Osteocyte (in vitro differentiated cells): ENCODE measurements at places on chromosomes 2 and 18.

- DNase-seq, result no peak
Measured at GRCh38 chr2:6999211-6999877, 82.1 kb downstream of the RNF144A start.

DNA sequence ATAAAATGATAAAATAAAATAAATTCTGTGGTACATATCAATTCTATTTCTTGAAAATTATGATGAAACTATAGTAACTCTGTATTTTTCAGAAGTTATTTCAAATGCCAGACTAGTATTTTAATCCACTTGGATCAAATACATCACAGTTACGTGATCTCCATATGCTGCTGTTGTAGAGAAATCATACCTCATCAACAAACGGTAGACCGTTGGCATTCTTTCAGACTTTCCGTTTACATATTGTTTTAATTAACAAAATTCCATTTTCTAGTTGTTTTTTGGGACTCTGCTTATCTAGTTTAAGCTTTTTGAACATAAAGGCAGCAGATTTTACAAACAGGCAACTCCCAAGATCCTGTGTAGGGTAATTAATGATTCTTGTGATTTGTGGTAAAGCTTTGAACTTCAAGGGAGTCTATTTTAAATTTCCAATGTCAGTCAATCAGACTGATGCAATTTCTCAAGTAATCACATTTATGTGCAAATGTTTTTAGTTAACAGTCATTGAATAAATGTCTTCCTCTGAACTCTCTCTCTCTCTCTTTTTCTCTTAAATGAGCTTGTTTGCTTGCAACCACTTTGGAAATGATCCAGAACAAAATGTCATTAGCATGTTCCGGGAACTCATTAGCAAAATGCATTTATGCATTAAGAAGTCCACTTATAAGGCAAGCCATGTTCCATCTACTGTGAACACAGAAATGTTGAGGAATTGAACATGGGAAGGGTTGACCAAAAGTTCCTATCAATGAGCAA lies 31.8 kb downstream of the NYAP2 start:
- DNase-seq, result no peak

- no peak for DNase-seq
Measured at GRCh38 chr2:197209742-197210408, 100.7 kb downstream of the ANKRD44 start.

GRCh38 chr2:105070010-105070865 lies 32.4 kb downstream of the MRPS9 start:
- DNase-seq, result no peak

- DNase-seq, result no peak
Measured at GRCh38 chr18:32553640-32554365, 83.1 kb upstream of the GAREM1 start.

- DNase-seq, result no peak
Measured at GRCh38 chr2:160096409-160096808, 34.0 kb upstream of the PLA2R1 start.

DNA sequence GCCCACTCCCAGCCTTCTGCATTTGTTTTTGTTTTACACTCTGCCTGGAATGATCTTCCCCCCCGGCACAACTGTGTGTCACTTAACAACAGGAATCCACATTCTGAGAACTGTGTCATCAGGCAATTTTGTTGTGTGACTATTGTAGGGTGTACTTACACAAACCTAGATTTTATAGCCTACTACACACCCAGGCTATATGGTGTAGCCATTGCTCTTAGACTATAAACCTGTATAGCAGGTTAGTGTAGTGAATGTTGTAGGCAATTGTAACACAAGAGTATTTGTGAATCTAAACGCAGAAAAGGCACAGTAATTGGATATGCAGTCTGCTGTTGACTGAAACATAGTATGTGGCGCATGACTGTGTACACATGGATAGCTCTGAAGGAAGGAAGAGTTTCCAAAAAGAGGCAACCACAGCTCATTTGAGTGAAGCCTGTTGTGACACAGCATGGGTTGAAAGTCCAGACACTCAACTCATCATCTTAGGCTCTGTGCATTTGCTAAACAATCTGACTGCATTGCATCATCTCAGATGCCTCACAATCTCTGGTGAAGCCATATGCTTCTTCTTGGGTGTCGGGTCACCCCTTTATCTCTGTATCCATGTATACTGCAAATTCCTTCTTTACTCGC lies 506.6 kb upstream of the SPHKAP start:
- DNase-seq, result no peak

GRCh38 chr2:152445791-152446201 lies 110.8 kb downstream of the FMNL2 start:
- DNase-seq, result no peak

- DNase-seq, result no peak
Measured at GRCh38 chr2:167534443-167534842, 646.2 kb downstream of the XIRP2 start.

DNA sequence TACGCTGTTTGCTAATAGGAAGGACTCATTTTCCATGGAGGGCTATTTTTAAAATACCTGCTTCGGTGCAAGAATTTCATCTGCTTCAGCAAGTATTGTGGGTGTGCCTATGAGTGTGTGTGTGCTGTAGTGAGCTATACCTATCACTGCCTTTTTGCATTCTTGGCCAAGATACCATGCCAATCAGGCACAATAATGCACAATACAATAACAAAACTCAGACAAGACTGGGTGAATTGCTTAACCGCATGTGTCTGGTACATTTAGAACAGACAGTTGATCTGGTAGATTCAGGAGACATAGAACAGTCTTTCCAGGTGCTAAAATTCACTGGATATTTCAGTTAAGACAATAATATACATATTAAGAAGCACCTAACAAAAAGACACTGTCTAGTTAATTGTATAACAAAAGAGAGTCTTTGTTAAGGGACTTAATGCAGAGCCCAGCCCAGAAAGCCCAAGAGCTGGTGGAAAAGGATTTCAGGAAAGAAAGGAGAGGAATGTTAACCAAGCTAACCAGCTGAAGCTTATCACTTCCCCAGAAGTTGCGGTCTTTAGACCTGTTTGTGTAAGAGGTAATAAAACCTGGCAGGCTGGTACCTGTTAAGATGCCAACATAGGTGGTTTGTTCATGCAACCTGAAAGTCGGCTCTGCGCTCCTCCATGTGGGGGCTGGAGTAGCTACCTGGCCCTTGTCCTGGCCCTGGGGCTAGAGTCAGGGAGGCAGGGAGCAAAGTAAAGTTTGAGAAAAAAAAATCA lies 153.3 kb upstream of the RBMS1 start:
- no peak for DNase-seq

GRCh38 chr2:44836174-44836573 lies 105.3 kb upstream of the SIX3 start:
- no peak for DNase-seq

DNA sequence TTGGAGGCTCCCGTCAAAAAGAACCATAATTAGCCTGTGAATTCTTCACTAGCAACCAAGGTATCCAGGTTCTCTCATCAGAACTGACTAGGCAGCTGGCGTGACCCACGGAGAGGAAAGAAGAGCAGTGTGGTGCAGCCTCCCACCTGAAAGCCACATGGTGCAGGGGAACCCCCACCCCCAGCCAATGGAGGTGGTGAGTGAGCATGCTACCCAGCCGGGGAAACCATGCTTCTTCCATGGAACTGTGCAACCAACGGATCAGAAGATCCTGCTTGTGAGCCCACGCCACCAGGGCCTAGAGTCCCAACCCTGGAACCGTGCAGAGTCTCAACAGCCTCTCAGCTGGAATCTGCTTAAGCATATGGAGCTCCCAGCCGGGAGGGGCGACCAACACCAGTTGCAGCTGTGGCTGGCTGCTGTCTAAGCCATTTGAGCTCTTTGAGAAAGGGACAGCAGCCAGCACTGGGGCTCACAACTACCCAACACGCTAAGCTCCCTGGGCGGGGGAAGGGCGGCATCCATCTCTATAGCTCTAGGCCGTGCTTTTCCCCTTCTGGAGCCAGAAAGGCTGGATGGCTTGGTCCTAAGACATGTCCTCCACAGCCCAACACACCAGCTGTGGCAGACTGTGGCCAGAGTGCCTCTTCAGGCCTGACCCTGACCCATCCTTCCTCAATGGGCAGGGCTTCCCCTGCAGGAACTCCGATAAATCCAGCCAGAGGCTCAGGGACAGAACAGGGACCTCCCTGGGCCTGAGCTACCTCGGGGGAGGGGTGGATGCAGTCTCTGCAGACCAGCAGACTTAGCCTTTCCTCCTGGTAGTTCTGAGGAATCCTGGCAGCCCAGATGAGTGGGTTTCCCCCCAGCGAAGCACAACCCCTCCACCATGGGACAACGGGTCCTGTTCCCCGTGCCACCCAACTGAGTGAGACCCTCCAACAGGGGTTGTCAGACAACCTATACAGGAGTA lies 151.4 kb upstream of the NXPH2 start:
- DNase-seq, result no peak

GRCh38 chr2:104501929-104502328 lies 352.0 kb upstream of the POU3F3 start:
- DNase-seq, result no peak

DNA sequence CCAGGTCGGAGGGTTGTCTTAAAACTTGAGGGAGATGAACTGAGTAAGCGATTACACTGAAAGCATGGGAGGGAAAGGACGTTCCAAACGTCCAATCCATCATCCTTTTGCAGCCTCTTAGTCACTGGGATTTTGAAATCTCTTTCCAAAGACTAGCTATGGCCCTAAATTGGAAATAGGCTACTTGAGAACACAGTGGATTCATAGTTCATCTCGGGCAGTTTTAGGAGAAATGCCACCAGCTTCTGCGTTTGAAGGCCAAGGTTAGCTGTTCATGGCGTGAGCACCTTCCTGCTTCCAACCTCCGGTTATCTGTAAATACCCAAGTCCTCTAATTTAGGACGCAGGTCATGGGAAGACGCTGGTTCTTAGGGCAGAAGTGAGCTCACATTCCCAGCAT lies 821 bp upstream of the EML6 start:
- DNase-seq, result no peak

- DNase-seq, result no peak
Measured at GRCh38 chr2:99725820-99726219, 236.0 kb upstream of the REV1 start.

DNA sequence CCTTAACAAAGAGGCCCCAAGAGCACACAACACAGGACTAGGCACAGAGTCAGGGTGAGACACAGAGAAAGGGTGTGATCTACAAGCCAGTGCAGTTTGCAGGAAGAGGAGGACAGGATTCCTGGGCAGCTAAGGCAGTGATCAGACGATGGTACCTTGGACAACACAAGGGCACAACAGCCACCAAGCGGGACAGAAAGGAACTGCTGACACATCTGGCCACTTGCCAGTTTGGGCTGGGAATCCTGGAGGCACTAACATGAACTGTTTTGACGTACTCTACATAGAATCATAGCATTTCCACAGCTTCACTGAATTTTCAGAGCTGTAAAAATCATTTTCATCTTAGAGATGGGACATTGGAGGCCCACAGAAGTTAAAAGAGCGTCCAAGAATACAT lies 221.5 kb upstream of the SLC35G4 start:
- no peak for DNase-seq

DNA sequence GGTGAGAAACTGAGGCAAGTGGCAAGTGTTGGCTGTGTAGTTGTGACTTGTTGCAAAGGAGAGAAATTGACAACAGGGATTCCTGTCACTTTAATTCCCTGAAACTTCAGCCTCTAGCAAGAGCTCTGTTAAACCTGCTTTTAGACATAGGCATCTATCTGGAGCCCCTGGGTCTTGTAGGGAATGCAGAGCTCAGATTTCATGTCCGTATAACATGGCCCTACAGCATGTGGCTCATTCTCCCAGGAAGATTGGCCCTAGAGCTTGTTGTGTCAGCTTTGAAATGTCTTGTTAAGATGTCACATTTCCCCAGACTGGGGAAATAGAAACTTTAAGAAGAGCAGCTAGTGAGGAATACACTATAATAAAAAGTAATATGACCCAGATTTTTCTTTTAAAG lies 115.8 kb downstream of the POLE4 start:
- DNase-seq, result no peak

- no peak for DNase-seq
Measured at GRCh38 chr2:202014759-202015211, 18.9 kb upstream of the FZD7 start.

DNA sequence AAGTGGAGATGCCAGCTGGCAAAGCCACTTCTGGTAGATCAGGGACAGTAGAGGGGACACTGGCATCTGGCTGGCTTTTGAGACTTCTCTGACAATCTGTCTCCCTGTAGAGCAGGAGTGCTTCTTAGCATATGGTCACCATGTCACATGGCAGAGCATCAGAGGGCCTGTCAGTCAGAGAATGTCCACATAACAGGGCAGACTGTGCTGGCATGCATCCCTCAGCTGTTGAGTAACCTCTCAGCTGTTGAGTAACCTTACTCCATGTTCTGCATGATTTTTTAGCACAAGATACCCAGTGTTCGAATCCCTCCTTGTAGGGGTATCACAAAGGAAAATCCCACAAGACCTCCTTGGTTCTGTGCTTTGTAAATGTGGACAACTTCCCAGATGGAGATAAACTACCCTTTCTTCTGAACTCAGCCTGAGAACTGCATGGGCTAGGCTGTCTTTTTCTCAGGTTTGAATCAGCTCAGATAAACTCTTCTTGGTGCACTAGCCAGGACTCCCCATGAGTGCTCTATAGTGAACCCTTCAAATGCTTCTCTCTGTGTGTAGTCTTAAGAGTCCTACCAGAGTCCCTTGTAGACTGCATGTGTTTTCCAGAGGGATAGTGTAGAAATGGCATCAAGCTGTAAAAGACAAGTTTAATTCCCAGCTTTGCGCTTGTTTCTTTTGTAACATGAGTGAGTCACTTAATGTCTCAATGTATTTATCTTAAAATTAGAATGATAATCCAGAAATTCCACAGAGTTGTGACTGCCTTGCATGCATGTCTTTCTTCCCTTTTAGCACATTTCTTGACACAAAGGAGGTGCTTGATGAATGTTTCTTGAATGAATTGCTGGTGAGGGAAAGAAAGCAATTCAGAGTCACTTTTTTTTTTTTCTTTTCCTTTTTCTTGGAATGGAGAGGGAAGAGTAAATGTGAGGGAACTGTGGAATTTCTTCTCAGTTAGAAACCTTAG lies 442.3 kb upstream of the HNMT start:
- DNase-seq, result no peak

DNA sequence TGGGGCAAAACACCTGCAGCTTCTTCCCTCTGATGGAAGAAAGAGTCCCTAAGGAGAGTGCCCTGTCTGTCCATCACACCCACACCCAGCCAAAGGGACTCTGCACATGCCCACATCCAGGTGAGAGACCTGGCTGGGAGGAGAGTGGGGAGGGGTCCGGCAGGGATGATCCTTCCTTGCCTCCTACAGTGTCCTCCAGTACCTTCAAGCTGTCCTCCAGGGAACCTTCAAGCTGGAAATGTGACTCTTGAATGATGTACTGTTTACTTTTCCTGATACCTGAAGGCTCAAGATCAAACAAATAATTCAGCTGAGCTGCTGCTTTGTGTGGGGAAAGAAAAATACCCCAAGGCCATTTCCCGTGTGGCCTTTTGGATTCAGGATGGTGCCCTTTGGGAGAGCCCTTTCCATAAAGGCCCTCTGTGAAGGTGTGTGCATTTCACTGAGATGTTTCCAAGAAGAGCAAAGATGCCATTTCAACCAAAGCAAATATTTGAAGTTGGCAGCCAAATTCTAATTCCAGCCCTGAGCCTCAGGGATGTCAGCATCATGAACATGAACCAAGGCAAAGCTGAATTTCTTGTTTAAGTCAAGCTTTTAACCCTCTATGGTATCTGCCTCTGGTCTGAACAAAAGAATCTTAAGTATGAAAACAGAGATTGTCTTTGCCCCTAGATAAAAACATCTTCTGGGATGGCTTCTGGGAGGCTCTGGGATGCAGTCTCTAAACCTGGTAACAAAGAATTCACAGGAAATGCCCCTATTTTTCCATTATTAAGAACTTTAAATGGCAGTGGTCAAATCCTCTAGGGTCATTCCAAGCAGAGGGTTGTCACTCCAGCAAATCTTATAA lies 11.1 kb downstream of the EVA1A start:
- DNase-seq, result peak; percentile 51
